ENCODE measurements at places on chromosomes 11 and 22.

DNA sequence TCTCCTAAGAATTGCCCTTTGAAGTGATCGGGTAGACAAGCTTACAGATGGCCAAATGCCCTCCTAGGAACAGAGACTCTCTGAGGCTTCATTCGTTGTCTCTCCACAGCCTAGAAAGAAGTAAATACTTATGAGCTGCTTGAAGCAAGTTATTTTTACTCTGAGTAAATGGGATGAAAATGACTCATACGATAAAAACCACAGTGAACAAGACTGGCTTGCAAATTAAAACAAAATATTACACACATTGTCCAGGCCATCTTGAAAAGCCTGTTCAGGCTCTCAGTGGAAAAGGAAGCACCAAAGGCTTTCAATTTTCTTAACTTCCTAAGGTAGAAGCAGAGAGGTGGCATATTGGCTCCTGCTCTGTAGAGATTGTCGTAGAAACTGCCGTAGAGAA lies 294.2 kb downstream of the NELL1 start:
- DNase-seq: no peak

DNA sequence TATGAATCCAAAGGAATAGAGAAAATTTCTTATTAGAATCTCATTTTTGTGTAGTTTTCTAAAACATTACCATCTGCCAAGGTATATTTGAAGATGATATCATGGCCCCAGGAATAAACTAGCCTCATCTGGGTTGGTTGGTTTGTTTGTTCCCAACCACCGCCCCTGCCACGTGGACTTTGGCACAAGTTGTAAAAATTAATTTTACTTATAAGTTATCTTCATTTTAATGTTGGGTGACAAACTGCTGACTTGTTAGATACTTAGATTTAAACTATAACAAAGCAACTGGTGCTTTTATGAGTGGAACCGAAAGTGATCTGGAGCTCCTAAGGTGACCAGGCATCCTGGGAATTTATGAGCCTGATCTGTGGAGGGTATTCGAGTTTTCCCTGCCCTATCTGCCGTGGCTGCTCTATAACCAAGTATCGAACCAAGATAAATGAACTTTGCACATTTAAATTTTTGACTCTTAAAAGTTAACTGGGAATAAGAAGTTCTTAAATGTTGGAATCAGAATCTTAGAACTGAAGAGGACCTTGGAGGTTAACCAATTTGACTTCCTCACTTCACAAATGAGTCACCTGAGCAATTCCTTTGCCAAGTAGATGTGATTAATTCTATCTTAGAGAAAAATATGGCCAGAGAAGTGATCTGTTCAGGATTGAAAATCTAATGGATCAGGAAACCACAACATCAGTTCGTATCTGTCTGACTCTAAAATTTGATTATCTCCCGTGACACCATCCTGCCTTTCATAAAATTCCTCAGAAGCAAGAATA lies 129.1 kb upstream of the ARHGAP42 start:
- DNase-seq: no peak

DNA sequence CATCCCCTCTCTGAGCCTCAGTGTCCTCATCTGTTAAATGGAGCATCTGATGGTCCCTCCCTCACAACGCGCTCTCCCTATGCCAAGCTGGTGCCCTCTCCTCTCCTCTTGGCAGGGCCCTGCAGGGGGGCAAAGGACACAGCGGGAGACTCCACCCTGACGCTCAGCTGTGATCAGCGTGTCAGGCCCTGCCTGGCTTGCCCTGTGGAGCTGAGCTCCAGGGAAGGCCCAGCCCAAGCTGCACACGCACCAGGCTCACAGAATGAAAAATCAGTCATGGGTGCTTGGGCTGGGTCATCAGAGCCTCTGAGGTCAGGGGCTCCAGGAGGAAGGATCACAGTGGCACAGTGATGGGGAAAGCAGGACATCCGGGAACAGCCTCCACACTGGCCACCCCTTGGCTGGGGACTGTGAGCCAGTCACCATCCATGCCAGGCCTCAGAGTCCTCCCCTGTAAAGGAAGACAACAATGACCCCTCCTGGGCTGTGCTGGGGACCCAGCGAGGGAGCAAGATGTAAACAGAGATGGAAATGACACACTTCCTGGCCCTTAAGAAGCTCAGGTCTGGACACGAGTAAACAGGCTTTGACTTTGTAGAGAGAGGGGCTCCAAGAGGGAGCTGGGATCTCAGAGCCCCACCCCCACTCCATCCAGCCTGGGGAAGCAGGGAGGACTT lies 36.6 kb downstream of the RPL3 start:
- no peak for DNase-seq

DNA sequence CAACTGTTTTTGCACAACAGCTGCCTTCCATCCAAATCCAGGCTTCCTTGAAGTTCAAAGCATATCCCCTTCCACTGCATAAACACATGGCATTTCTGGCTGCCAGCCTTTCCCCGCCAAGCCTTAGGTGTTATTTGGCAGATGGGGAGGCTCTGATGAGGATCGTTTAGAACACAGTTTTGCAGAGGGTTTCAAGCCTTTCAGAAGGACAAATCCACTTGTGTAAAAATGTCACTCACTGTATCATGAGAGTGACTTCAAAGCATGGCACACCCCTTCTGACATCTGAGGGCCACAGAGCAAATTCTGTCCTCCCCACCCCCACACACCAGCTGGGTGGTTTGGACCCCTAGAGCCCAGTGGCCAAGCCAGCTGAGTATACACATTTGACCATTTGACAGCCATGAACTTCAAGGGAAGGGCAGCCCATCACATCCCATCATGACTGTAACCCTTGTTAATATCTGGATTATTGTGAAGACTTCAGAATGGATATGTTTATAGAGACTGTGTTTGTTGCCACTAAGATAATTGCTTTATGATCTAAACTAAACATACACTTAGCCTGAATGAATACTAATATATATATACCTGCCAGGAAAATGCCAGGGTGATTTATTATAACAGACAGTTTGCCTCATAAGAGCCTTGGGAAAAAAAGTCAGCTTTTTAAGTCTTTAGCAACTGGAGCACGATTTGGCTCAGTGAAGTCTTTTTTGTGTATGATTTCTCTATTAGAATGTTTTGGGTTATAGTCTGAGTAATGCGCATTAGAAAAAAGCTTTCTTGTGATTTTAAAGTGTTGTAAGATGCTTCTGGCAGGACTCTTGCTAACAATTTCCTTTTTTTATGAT lies 31.9 kb downstream of the FBLN1 start:
- DNase-seq: no peak

- no peak for DNase-seq
Observed at GRCh38 chr22:37806409-37807333, 1.1 kb upstream of the GCAT start.

Data from fibroblast of skin of left biceps (primary cell).